M059J (cell line): ENCODE measurements at places on chromosomes 13 and 19. TPM values are rescaled to one million over a fixed set of nuclear protein-coding genes. Genes with fewer than 3 reads are reported as not detected.

The ZNF99 gene
- total RNA-seq: not detected in 2 replicates

The PCDH9 gene
- 0.05 TPM in 1 of 2 replicates, not detected in the other for total RNA-seq

The PRX gene
- 2.3 and 2.6 TPM in 2 replicates for total RNA-seq

The GZMM gene
- 0.84 and 1.6 TPM in 2 replicates for total RNA-seq

The KLHL1 gene
- total RNA-seq: not detected in 2 replicates

The PABPC3 gene
- total RNA-seq: 0.02 and 0.15 TPM in 2 replicates

The CGB3 gene
- total RNA-seq: 1.7 and 7.0 TPM in 2 replicates

The CBY2 gene
- not detected in 2 replicates for total RNA-seq

The KLK10 gene
- total RNA-seq: not detected in 2 replicates

The RUBCNL gene
- 0.22 and 0.54 TPM in 2 replicates for total RNA-seq

The ZNF625 gene
- 6.6 and 17.6 TPM in 2 replicates for total RNA-seq

The IL12RB1 gene
- 2.3 and 3.8 TPM in 2 replicates for total RNA-seq

The ZNF382 gene
- 8.3 and 12.8 TPM in 2 replicates for total RNA-seq

The B3GNT8 gene
- total RNA-seq: not detected in 2 replicates

The SIGLEC5 gene
- not detected in 2 replicates for total RNA-seq

The NRTN gene
- 0.67 TPM in 1 of 2 replicates, not detected in the other for total RNA-seq

The ZBTB32 gene
- not detected in 2 replicates for total RNA-seq

The LYL1 gene
- not detected in 2 replicates for total RNA-seq

The CGB1 gene
- total RNA-seq: 2.6 and 14.5 TPM in 2 replicates

The RASGRP4 gene
- total RNA-seq: not detected in 2 replicates

The THSD8 gene
- total RNA-seq: not detected in 2 replicates

The CARS2 gene
- 25.3 and 28.5 TPM in 2 replicates for total RNA-seq

The CNN1 gene
- 30.5 and 31.4 TPM in 2 replicates for total RNA-seq

The TMEM150B gene
- total RNA-seq: not detected in 2 replicates

The DNASE2 gene
- 61.0 and 62.4 TPM in 2 replicates for total RNA-seq

The SHC2 gene
- total RNA-seq: 0.05 TPM in 1 of 2 replicates, not detected in the other

The ZNF763 gene
- total RNA-seq: 0.76 and 2.4 TPM in 2 replicates

The ZIK1 gene
- total RNA-seq: 10.3 and 12.3 TPM in 2 replicates

The ZNF486 gene
- total RNA-seq: 3.9 and 4.8 TPM in 2 replicates

The ZNF441 gene
- total RNA-seq: 3.9 and 4.8 TPM in 2 replicates

The FGF21 gene
- total RNA-seq: 0.37 TPM in 1 of 2 replicates, not detected in the other

The FRY gene
- 2.4 and 5.7 TPM in 2 replicates for total RNA-seq

The ZNF471 gene
- 1.5 and 1.6 TPM in 2 replicates for total RNA-seq

The DMAC2 gene
- total RNA-seq: 52.1 and 57.2 TPM in 2 replicates

The PSG6 gene
- 0.79 and 0.89 TPM in 2 replicates for total RNA-seq

The KIR2DL3 gene
- total RNA-seq: not detected in 2 replicates

The TNFSF9 gene
- 11.7 and 16.3 TPM in 2 replicates for total RNA-seq

The METTL21C gene
- total RNA-seq: not detected in 2 replicates

The MISP3 gene
- 2.2 TPM in 1 of 2 replicates, not detected in the other for total RNA-seq

The CAPN12 gene
- 1.0 TPM in 2 replicates for total RNA-seq

The VSTM1 gene
- not detected in 2 replicates for total RNA-seq

The ZNF132 gene
- total RNA-seq: 4.8 and 4.9 TPM in 2 replicates

The PTPRH gene
- total RNA-seq: 0.79 and 1.5 TPM in 2 replicates

The RGS9BP gene
- 0.66 and 1.1 TPM in 2 replicates for total RNA-seq

The DIS3 gene
- 22.3 and 33.3 TPM in 2 replicates for total RNA-seq

The ATXN8OS gene
- not detected in 2 replicates for total RNA-seq

The IL17D gene
- total RNA-seq: 0.47 and 0.71 TPM in 2 replicates

The LRRC8E gene
- 7.6 and 15.2 TPM in 2 replicates for total RNA-seq

The ACTMAP gene
- 0.76 and 1.3 TPM in 2 replicates for total RNA-seq

The CACNA1A gene
- 3.2 and 8.5 TPM in 2 replicates for total RNA-seq

The BAX gene
- total RNA-seq: 97.7 and 101 TPM in 2 replicates

The ZMYM2 gene
- total RNA-seq: 14.8 and 22.1 TPM in 2 replicates

The B3GLCT gene
- total RNA-seq: 22.1 and 23.2 TPM in 2 replicates

The C19orf67 gene
- total RNA-seq: not detected in 2 replicates

The DBP gene
- total RNA-seq: 18.5 and 20.1 TPM in 2 replicates

The ANKLE1 gene
- total RNA-seq: 0.69 and 0.71 TPM in 2 replicates

The IRGC gene
- total RNA-seq: not detected in 2 replicates

The CELF5 gene
- not detected in 2 replicates for total RNA-seq

The CDX2 gene
- total RNA-seq: not detected in 2 replicates
